Muscle of leg (tissue), 16 donors: ENCODE measurements at places on chromosomes 12 and 14. TPM values are rescaled to one million over a fixed set of nuclear protein-coding genes. Genes with fewer than 3 reads are reported as not detected.
A peak's percentile ranks its signal among the peaks of the same experiment; 100 is the strongest.

CEP83 gene
- 13.9 TPM for polyA plus RNA-seq

TCTN2 gene
- 8.2 TPM for polyA plus RNA-seq

MCRS1 gene
- 65.0 TPM for polyA plus RNA-seq

GPR84 gene
- 0.24 TPM for polyA plus RNA-seq

ACOT4 gene
- polyA plus RNA-seq: 0.33 TPM

RGS6 gene
- 7.5 TPM for polyA plus RNA-seq

KRT72 gene
- polyA plus RNA-seq: not detected

FAM181A gene
- not detected for polyA plus RNA-seq

OVCH1 gene
- polyA plus RNA-seq: 1.2 TPM

FLVCR2 gene
- polyA plus RNA-seq: 13.7 TPM

ZC2HC1C gene
- polyA plus RNA-seq: 0.65 TPM

RNF212B gene
- polyA plus RNA-seq: not detected

C14orf39 gene
- 1.7 TPM for polyA plus RNA-seq

MSI1 gene
- polyA plus RNA-seq: 3.6 TPM

DNA sequence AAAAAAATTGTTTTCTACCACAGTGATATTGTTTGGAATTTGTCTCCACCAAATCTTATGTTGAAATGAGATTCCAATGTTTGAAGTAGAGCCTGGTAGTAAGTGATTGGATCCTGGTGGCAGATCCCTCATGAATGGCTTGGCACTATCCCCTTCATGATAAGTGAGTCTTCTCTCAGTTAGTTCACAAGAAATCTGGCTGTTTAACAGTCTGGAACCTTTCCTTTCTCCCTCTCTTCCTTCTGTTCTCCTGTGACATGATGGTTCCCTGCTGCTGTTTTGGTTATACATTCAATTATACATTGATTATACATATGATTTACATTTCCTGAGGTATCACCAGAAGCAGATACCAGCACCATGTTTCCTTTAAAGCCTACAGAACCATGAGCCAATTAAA, 442.2 kb downstream of the SLC6A15 start:
- no peak for DNase-seq

- no peak for DNase-seq
Observed at GRCh38 chr12:23640754-23641153, 308.7 kb downstream of the SOX5 start.

GRCh38 chr14:63896278-63896720, 43.5 kb downstream of the SYNE2 start:
- DNase-seq: peak; percentile 72

DNA sequence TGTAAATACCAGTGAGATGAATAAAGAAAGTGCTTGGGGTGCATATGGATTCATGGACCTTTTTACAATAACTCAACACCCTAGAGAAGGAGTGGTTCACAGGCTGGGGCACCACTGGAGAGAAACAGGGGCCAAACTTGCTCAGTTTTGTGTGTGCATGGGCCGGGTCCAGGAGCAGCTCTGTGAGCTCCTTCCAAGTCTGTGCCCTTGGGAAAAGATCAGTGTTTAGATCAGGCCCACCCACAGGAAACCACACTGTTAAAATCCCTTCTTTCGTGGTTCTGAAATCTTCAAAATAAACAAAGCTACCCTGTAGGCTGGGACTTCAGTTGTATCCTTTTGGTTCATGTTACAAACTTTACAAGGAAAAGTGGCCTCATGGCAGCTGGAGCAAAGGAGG, 156.1 kb upstream of the TMEM260 start:
- DNase-seq: peak; percentile 78

DNA sequence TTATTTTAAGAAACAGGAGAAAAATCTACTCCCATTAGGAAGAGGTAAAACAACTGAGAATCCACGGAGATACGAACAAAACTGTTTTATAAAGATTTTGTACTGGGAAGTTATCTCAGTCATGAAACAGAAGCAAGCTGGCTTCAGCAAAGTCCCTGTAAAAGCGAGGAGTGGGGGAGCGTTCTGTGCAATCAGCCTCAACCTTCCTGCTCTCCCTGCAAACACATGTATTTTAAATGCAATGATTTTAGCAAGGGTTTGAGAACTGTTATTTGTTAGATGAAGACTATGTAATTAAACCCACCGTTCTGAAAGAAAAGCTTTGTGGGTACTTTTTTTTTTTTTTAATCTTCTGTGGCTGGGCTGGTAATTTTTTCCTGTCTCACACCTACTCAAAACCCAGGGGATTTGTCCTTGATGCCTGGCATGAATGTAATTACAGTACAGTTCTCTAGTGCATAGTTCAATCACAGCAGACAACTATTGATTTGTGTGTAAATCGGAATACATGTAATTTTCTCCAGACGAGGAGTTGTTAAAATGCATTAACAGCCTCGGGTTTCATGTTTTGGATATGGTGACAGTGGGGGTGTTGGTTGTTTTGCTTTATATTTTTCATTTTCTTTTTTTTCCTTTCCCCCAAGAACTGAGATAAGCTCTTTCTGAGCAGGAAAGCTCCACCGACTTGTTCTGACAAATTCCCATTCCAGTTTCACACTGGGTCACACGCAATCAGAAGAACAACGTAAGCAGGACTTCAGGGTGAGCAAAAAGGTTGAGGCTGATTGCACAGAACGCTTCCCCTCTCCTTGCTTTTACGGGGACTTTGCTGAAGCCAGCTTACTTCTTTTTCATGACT, 153.6 kb downstream of the PHLDA1 start:
- DNase-seq: peak; percentile 53

GRCh38 chr14:35124127-35124526, 1.8 kb downstream of the PRORP start:
- no peak for DNase-seq

GRCh38 chr12:95548539-95549391, 2.5 kb downstream of the USP44 start:
- peak; percentile 48 for DNase-seq

GRCh38 chr12:3145033-3145432, 67.9 kb downstream of the TSPAN9 start:
- DNase-seq: no peak

- DNase-seq: no peak
Observed at GRCh38 chr14:67757175-67757574, 55.5 kb downstream of the RDH12 start.

GRCh38 chr12:102031852-102032251, 29.9 kb downstream of the WASHC3 start:
- no peak for DNase-seq

GRCh38 chr14:58872061-58872460, 234.3 kb downstream of the DACT1 start:
- DNase-seq: no peak

DNA sequence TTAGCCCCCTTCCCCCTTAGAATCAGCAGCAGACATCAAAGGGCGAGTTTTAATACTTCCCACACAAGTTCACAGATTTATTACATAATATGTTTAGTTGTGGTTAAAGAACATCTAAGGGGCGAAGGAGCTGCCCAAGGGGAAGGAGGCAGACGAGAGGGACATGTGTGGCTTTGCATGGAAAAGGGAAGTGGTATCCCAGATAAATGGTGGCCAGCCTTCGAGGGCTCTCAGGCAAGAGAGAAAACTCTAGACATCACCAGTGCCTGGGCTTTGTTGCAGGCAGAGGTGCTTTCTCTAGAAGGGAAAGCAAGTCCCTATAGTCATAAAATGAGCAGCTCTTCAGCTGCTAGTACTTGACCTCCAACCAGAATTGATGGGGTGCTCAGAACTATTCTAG, 121.2 kb downstream of the CACNA1C start:
- DNase-seq: no peak

DNA sequence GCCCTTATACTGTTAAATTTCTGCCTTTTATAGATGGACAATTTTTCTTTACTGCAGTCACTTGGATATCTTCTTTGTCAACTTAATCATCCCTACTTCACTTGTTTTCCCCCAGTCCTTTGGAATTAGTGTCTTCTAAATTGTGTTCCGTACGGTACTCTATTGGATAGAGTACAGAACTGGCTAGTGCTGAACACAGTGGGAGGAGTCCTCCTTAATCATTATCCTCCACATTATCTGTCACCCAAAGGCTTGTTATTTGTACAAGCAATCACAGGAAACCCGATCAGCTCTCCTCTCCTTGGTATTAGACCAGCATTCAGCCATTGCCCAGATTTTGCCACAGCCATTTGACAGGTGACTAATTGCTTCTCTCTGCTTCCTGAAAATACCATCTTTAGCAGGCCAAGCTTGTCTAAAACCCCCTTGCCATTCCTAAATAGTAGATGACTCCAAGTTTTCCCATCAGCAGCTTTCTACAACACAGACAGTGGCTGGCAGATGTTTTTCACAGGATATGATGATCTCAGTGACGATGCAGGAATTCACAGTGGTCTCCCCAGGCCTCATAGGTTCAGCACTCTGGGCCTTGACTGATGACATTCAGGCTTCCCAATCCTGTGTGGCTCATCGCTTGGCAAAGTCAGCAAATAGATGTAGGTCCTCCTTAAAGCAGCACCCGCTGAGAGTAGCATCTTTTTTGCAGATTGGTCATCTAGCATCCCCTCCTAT, 216.0 kb upstream of the RGS6 start:
- DNase-seq: no peak

- no peak for DNase-seq
Observed at GRCh38 chr12:3534511-3534910, 43.5 kb downstream of the PRMT8 start.

GRCh38 chr12:51320695-51321320, 3.2 kb downstream of the BIN2 start:
- DNase-seq: peak; percentile 80

- DNase-seq: no peak
Observed at GRCh38 chr14:55699131-55700057, 119.4 kb downstream of the KTN1 start.

- DNase-seq: peak; percentile 49
Observed at GRCh38 chr12:104462931-104463339, 6.2 kb downstream of the CHST11 start.

- no peak for DNase-seq
Observed at GRCh38 chr14:99067927-99068326, 204.1 kb downstream of the BCL11B start.

- DNase-seq: no peak
Observed at GRCh38 chr12:62861586-62861985, 73.4 kb downstream of the PPM1H start.
